Stimulated activated memory B cell treated with anti-CD40 and anti-IgM and Interleukin-4, amounts not matched to agents 10 μg/mL and 1 μg/mL and 100 μg/mL, for 72 hours (primary cell): ENCODE measurements at places on chromosomes 7 and 10.

GRCh38 chr7:119228482-119228881 lies 1004.0 kb downstream of the ANKRD7 start:
- no peak for ATAC-seq

DNA sequence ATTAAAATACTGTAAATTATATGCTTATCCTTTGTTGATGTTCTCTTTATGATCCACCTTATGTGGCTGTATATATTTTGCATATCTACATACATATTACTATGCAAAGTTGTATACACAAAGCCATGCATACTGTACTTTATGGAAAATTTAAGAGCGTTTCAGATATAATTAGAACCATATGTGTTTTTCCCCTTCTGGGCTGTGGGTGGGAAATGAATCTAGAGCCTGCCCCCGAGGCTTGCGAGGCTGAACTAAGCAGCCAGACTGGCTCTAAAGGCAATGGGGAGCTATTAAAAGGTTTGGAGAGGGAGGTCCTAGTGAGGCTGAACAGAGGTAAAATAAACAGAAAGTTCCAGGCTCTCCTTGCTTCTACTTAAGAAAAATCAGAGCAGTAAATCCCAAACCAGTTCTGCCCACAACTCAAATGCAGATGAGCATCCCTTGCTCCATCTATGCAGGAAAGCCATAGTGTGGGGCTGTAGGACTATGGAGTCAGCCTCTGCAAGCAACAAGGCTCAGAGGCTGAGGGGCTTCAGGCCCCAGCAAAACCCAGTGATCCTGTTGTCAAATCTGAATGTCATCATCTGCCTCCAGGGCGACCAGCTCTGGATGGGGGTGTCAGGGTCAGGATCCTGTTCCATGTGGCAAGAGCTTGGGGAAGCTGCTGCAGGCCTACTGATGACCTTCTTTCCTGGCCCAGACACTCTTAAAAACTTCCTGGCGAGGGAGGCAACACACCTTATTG lies 14.1 kb upstream of the DDIT4 start:
- ATAC-seq: peak; percentile 38

GRCh38 chr7:138898255-138898654 lies 82.9 kb downstream of the KIAA1549 start:
- peak; percentile 39 for ATAC-seq

- no peak for ATAC-seq
Measured at GRCh38 chr7:120165227-120165626, 107.7 kb upstream of the KCND2 start.

- no peak for ATAC-seq
Measured at GRCh38 chr10:132078746-132079345, 13.1 kb downstream of the JAKMIP3 start.

GRCh38 chr7:32516551-32517100 lies 21.3 kb downstream of the AVL9 start:
- ATAC-seq: no peak

- ATAC-seq: no peak
Measured at GRCh38 chr7:129742256-129742655, 130.7 kb downstream of the NRF1 start.

- ATAC-seq: no peak
Measured at GRCh38 chr10:120486671-120487205, 29.7 kb downstream of the PLPP4 start.

GRCh38 chr10:7659560-7659959 lies 7.2 kb downstream of the ITIH5 start:
- ATAC-seq: no peak

DNA sequence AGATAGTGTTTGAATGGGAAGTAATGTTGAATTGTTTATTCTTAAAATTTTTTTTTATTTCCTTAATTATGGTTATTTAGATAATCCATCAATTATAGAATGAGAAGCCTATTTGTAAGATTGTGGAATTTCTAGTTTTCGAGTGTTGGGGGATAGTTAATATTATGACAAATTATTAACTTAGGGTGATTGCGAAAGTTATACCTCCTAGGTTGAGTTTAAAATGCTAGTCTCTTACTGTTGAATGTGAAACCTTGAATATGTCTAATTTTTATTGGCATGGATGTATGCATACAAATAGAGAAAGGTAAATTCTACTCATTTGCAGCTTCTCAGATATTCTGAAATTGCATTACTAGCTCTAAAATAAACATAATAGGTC lies 43.2 kb downstream of the BICC1 start:
- no peak for ATAC-seq

GRCh38 chr10:114266521-114266920 lies 27.5 kb downstream of the VWA2 start:
- no peak for ATAC-seq

GRCh38 chr7:116687801-116688201 lies 15.8 kb downstream of the MET start:
- ATAC-seq: no peak
